Stimulated activated CD4-positive, alpha-beta T cell treated with anti-CD3 and anti-CD28 coated beads, Interleukin-2, amount 100 ng/mL, for 4 hours (primary cell): ENCODE measurements at places on chromosomes 1 and 21.

GRCh38 chr1:35444519-35444774 is 112.8 kb downstream of the KIAA0319L start:
- no peak for DNase-seq

GRCh38 chr1:225319871-225320270 is 108.0 kb downstream of the LBR start:
- DNase-seq: no peak

GRCh38 chr1:205128050-205128449 is 6.3 kb upstream of the RBBP5 start:
- no peak for DNase-seq

DNA sequence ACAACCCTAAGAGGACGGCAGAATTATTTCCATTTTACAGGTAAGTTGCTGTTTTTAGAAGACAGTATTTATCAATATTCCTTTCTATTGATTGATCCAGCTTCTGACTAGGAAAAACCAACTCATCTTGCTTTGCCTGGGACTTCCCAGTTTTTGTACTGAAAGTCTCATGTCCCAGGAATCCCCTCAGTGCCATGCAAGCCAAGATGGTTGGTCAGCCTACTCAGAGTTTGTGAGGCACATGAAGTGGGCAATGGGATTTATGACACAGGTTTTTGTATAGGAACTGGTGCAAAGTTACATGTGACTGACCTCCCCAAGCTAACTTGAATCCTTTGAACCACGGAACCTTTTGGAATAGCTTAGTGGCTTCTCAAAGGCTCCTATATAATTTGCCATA is 45.5 kb downstream of the GNG12 start:
- DNase-seq: no peak

DNA sequence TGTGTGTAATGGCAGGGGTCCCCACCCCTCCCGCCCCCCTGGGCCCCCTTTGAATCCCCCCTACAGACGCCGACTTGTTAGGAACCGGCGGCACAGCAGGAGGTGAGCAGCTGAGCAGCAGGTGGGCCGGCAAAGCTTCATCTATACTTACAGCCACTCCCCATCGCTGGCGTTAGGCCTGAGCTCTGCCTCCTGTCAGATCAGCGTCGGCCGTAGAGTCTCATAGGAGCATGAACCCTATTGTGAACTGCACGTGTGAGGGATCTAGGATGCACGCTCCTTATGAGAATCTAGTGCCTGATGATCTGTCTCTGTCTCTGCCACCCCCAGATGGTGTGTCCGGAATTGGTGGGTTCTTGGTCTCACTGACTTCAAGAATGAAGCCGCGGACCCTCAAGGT is 14.9 kb upstream of the VPS26C start:
- no peak for DNase-seq

GRCh38 chr21:34935898-34936297 is 113.2 kb downstream of the RUNX1 start:
- no peak for DNase-seq

- DNase-seq: no peak
These were observed 1.1 kb upstream of the AJAP1 start for GRCh38 chr1:4653328-4653660.

DNA sequence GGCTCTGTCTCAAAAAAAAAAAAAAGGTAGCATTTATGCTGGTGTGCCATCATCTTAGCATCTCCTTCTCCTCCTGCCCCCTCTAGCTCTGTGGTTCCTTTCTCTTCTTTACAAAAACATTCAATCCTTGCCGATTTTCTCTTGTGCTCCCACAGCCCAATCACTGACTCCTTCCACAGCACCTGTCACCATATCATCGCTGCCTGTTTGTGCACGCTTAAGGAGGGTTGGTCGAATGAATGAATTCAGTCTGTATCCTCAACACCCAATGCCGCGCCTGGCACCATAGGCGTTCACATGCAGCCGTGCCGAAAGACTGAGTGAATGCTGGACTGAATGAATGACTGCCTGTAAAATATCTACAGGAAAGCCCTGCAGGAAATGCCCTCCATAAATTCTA is 7.9 kb downstream of the RNU5D-1 start:
- no peak for DNase-seq

- no peak for DNase-seq
These were observed 5.2 kb upstream of the LIN28A start for GRCh38 chr1:26405281-26405915.

DNA sequence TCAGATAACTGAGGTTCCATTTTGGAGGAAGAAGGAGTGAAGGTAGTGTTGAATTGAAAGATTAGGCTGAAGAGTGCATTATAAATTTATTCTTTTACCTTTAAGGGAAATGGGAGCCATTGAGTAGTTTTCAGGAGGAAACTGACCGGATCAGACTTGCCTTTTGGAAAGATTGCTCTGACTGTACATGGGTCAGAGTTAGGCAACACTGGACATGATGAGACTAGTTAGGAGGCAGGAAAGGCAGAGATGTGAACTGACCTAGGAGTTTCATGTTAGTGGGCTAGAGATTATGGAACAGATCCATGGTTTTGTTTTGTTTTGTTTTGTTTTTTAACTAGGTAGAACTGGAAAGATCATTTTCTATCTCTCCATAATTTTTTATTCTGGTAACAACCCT is 78.2 kb downstream of the SNX7 start:
- DNase-seq: no peak

- DNase-seq: no peak
These were observed 924 bp downstream of the HMCN1 start for GRCh38 chr1:185734929-185735700.

DNA sequence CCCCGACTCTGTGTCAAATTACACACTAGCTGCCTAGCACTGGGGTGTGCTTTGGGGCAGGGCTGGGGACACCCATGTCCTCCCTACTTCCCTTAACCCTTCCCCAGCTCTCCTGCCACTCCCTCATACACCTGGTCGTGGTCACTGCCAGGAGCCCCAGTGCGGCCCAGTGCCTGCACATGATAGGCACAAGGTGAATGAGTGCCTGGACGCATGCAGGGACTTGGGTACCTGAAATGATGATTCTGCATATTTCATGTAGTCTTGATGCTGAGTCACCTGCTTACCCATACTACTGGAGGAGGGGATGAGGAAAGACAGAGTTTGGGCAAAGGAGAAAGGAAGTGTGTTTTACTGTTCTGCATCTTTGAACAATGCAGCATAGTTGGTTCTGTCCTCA is 1.5 kb upstream of the VANGL2 start:
- DNase-seq: no peak

- DNase-seq: peak; percentile 7
These were observed 2.6 kb upstream of the SAMD13 start for GRCh38 chr1:84298684-84299535.

DNA sequence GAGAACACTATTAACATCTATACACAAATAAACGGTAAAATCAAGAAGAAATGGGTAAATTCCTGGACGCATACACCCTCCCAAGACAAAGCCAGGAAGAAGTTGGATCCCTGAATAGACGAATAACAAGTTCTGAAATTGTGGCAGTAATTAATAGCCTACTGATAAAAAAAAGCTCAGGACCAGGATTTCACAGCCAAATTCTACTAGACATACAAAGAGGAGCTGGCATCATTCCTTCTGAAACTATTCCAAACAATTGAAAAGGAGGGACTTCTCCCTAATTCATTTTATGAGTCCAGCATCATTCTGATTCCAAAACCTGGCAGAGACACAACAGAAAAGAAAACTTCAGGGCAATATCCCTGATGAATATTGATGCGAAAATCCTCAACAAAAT is 70.7 kb upstream of the FMO3 start:
- DNase-seq: no peak

DNA sequence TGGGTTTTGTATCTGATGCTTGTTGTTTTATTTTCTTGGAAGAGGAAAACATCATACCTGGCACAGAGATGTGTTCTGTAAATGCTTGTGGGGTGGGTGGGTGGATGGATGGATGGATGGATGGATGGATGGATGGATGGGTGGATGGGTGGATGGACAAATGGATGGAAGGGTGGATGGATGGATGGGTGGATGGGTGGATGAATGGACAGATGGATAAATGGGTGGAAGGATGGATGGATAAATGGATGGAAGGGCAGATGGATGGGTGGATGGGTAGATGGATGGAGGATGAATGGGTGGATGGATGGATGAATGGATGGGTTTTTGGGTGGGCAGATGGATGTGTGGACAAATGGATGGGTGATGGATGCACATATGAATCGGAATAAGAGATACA is 111.5 kb downstream of the PDE9A start:
- DNase-seq: no peak

- DNase-seq: no peak
These were observed 652 bp downstream of the HAX1 start for GRCh38 chr1:154272999-154273563.

- DNase-seq: no peak
These were observed 166.7 kb downstream of the TTLL7 start for GRCh38 chr1:83832194-83832593.

GRCh38 chr1:236534151-236534651 is 10.4 kb downstream of the LGALS8 start:
- DNase-seq: peak; percentile 40

DNA sequence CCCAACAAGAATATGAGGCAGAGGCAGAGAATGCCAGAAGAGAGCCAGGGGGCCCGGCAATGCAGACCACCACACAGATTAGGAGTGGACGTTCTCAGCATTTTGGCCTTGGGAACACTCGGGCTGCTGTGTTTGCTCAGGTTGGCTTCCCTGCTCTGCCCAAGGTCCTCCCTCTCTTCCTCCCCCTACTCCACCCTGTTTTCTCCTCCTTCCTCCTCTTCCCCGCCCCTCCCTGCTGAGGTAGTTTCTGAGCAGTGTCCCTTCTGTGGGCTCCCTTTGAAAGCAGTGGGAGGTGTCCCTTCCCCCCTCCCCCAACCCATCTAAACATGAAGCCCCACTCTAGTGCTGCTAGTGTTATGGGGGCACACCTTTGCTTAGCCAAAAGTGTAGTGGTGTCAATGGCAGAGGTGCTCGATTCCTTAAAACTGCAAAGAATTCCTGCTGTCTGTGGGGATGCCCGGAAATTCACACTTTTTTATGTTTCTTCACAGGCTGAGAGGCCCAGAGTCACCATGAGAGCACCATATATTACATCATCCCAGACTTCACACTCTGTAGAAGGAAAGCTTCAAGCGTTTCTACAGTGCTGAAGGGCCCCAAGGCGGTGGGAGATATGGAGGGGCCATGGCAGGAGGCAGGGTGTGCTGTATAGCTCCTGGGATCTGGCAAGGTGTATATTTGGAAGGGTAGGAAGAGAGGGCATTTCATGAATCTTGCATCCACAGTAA is at the start of gene HHIPL2:
Gene HHIPL2 (minus strand): TSS at position 161 of the 728 bp plus-strand sequence. CDS start 60 bp downstream, at position 101.
- no peak for DNase-seq

GRCh38 chr1:154183046-154183915 is 8.6 kb downstream of the TPM3 start:
- DNase-seq: peak; percentile 91

- no peak for DNase-seq
These were observed 478 bp downstream of the C2CD2 start for GRCh38 chr21:41953249-41953830.

GRCh38 chr1:202844259-202844658 is 33.5 kb downstream of the PCAT6 start:
- DNase-seq: no peak

GRCh38 chr1:37461698-37462436 is 12.5 kb upstream of the ZC3H12A start:
- no peak for DNase-seq

DNA sequence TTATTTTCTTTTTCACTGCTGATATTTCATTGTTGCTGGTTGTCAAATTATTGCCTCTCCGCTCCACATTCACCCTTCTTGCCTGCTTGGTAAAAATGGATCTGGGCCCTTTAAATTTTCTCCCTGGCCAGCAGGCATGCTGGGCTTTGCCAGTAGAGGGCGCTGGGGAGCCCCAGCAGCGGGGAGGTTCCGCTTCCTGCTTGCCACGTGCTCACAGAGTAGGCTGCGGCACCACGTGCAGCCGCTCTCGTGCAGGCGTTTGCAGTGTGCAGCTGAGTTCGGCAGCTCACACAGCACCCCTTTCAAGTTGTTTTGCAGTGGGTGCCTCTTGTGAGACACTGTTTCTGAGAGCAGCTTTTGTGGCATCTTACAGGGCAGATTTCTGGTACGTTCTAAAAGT is at the start of gene ACTL8:
Gene ACTL8 (plus strand): TSS at position 214 of the 400 bp plus-strand sequence. CDS start 67,676 bp downstream, outside the sequence.
- no peak for DNase-seq

DNA sequence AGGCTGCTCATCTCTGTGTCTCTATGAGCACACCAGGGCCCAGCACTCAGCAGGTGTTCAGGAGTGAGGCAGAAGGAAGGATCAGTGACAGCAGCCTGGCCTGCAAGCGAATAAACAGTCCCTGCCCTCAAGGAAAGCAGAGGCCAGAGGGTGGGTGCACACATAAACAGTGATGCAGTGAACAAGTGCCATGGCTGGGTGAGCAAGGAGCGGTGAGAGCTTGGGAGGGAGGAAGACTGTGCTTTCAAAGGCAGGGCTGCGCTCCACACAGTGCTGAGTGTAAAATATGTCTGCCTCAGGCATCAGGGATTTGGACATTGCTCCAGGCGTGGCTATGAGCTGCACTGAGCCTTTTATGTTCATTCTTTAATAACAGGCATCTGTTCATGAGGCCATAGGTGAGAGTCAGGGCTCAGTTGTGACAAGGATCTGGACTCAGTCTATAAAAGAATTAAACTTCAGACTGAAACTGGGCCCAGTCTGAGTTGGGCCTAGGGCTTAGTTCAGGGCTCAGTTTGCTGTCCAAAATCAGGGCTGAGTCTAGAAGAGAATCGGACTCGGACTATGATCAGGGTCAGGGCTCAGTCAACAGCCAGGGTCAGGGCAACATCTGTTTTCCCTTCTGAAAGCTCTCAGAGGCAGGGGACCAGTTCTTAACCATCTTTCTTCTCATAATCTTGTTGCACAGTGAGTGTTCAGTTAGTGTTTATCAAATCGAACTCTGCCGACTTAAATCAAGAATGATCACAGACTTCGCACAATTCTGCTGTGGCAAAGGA is 213.7 kb downstream of the FOXD2 start:
- no peak for DNase-seq

- no peak for DNase-seq
These were observed 38.6 kb downstream of the TNFSF18 start for GRCh38 chr1:173012126-173012525.

- DNase-seq: no peak
These were observed 42.2 kb downstream of the DISC1 start for GRCh38 chr1:231668826-231669225.

GRCh38 chr1:26449868-26450267 is 17.7 kb downstream of the DHDDS start:
- no peak for DNase-seq

DNA sequence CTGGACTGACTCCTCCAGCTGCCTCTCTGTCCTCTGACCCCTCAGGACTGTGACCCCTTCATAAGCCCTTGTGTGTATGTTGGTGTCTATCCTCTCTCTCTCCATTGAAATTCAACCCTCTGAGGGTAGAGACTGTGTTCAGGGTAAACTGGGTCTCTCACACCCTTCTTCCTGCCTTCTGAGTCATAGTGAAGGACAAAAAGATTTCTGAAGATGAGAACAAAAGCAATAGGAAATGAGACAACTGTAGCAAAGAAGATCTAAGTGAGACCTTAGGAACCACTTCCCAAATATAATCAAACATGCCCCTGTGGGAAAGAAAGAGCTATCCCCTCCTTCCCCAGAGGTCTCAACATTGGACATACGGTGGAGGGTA is 16.9 kb downstream of the NUAK2 start:
- no peak for DNase-seq

GRCh38 chr1:228860911-228861831 is 125.9 kb downstream of the RHOU start:
- no peak for DNase-seq
